Fibroblast of lung (primary cell): ENCODE measurements at places on chromosomes 1 and 21.

- peak; percentile 6 for DNase-seq
Observed at GRCh38 chr1:18814425-18814824, 45.0 kb downstream of the TAS1R2 start.

GRCh38 chr1:221708076-221708571 lies 33.8 kb downstream of the DUSP10 start:
- no peak for DNase-seq

- peak; percentile 89 for DNase-seq
Observed at GRCh38 chr1:31715087-31715872, 11.5 kb upstream of the COL16A1 start.

DNA sequence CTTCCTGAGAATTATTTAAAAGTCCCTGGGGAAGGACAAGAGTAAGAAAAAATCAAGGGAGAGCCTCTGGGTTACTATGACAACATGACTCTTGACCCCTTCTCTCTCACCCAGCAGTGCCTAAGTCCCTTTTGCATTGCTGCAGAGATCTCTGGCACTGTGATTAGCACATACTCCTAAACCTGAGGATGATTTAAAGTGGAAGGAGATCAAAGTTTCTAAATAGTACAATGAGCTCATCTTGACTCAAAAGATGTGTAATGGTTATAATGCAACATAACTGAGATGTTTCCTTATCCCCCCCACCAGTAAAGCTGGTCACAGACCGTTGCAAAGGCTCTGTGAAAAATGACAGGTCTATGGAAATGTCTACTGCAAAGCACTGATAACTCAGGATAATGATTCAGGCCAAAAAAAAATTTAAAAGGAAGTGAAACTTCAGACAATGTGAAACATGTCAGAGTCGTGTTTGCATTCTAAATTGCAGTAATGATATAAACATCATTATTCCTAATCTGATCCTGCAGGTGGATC lies 519.2 kb downstream of the KIF26B start:
- peak; percentile 40 for DNase-seq

DNA sequence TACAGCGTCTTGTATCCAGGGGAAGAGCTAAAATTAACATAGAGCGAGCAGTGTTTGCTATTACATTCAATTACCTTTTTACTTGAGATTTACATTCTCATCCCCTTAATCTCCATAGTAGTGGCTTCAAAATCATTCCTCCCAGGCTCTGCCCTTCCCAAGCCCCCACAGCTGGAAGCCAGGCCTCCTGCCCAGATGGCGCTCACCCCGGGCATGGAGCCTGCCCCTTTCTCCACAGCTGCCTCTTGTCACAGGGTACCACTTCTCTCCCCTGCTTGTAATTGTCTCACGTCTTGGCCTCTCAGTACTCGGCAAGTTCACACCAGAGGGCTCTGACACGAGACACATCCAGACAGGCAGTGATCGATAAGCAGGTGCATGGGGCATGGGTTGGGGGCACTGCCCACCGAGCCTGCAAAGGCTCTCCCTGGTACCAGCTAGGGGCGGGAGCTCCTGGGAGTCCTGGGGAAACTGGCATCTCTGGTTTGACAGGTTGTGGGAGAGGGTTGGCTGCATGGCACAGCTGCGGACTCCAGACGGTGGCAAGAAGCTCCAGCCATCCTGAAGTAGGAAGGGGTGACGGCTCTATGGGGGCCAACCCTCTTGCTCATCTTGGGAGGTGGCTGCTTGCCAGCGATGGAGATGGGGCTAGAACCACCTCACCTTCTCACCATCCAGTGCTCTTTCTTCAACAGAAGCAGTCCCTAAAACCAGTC lies 20.1 kb downstream of the CASZ1 start:
- no peak for DNase-seq

- no peak for DNase-seq
Observed at GRCh38 chr1:156200044-156200443, 6.1 kb downstream of the SLC25A44 start.

- DNase-seq: peak; percentile 23
Observed at GRCh38 chr1:224880593-224881307, 48.7 kb upstream of the DNAH14 start.

DNA sequence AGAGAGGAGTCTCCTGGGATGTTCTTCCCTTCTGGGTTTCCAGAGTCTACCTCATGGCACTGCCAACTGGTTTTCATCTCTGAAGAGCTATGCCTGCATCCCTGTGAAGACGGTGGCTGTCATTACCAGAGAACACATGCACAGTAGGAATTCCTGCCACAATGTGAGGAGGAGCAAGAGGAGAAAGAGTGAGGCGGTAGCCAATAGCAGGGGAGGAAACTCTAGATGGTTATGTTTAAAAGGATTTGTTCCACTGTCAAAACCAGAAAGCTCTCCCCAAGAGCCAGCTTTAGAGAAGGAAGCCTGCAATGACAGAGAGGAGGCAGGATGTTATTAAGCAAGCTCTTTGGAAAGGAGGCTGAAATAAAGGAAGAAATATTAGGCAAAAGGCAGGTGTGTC lies 12.3 kb downstream of the LMX1A start:
- DNase-seq: no peak

GRCh38 chr1:59846209-59846894 lies 31.6 kb downstream of the HOOK1 start:
- no peak for DNase-seq

- DNase-seq: no peak
Observed at GRCh38 chr1:38022810-38023209, 10.3 kb downstream of the UTP11 start.

- DNase-seq: no peak
Observed at GRCh38 chr1:168982778-168983177, 123.7 kb upstream of the ATP1B1 start.

DNA sequence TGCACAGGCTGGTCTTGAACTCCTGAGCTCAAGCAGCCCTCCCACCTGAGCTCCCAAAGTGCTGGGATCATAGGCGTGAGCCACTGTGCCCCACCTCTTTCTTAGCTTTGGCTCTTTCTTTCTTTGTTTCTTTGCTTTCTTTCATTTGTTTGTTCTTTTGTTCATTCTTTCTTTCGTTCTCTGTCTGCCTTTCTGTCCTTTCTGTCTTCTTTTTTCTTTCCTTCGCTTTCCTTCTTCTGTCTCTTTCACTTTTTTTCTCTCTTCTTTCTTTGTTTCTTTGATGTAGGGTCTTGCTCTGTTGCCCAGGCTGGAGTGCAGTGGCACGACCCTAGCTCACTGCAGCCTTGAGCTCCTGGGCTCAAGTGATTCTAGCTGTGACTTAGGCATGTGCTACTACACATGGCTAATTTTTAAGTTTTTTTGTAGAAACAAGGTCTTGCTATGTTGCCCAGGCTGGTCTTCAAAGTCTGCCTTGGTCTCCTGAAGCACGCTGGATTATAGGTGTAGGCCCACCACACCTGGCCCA lies 18.9 kb downstream of the SOX13 start:
- DNase-seq: no peak

DNA sequence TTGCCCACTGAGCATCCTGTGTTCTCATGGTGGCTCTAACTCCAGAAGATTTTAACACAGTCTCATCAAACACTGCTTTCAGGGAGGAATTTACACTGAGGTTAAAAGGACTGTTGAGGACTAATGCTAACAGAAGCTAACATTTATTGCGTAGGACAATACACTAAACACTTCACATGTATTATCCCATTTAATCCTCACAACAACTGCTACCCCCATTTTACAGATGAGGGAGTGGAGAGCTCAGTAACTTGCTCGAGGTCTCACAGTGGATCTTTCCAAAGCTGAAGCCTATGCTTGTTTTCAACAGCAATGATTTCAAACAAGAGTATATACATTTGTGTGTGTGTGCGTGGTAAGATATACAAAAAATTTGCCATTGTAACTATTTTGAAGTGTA lies 13.9 kb downstream of the ATF3 start:
- DNase-seq: no peak

GRCh38 chr1:53361541-53361961 lies 33.7 kb upstream of the LRP8 start:
- DNase-seq: no peak

DNA sequence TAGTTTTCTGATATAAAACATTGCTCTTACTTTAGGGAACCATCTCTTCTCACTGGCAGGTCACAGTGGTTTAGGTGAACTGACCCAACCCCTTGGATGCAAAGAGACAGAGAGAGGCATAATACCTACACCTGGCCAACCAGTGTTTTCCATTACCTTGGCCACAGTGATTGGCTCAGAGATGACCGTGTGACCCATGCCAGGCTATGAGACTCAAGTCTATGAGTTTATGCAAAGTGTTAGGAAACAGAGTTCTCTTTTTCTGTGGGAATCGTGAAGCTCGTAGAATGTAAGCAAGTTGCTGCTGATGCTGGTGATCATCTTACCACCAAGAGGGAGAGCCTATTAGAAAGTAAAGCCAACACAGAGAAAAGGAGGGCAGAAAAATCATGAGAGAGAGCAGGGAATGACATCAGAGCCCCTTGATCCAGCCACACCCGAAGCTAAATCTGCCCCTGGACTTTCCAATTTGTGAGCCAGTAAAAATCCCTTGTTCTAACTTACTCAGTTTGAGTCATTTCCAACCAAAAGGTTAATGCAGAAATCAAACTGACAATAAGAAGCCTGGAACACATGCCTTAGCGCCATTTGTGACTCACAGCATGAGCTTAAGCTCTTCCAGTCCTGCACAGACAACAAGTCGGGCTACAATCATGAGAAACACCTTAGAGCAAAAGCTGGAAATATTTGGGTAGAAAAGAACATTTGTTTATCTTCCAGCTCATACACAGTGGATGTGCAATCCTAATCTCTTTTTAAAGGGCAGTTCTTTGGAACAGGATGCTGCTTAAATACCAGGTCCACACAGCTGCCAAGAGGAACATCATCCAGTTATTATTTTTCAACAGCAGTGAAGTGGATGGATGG lies 81.3 kb upstream of the KAZN start:
- peak; percentile 84 for DNase-seq

GRCh38 chr1:185695299-185695698 lies 38.9 kb upstream of the HMCN1 start:
- no peak for DNase-seq

- no peak for DNase-seq
Observed at GRCh38 chr1:7535934-7536878, 234.9 kb upstream of the VAMP3 start.

DNA sequence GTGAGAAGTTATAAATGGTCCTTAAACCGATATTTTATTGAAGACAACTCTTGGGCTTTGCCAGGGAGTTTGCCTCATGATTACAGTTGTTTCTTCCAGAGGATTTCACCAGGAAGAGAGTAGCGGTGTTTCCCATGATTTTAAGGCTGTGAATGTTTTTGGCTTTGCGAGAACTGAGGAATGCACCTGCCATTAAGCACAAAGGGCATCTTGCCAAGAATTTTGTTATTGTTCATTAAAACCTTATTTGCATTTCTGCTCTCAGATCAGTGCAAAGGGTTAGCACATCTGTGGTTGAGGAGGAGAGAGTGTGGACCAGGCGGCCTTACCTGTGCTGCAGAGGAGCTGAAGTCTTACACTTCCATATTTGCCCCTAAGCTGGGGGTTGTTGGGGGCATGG lies 13.8 kb downstream of the CNIH3 start:
- DNase-seq: no peak

DNA sequence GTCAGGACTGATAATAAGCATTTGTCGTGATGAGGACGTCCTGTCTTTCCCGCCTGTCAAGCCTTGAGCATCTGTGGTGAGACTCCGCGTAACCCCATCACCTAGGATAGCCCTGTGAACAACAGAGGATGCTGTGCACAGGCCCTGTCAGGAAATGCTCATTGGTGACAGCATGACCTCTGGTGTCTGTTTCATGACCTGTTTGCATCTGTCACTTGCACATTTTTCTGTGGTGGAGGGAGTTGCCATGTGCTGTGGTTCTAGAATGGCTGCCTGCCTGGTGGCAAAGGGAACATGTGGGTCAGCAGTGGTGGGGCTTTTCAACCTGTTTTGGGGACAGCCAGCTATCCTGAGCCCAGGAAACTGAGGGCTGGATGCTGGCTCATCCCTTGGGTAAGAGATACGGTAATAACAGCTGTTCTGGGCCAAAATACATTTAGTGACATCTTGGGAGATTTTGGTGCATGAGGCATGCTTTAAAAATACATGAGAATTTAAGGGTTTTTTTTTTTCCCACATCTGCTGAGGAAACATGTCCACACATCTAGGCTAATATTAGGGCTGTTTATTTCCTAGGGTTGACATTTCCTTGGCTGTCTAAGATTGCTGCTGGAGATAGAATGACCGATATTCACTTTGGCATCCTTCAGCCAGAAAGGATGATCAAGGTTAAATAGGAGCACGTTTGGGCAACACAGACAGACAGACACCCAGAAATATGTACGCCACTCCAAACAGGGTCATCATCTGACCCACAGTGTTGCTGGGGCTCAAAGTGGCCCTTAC lies 52.9 kb downstream of the KCNC4 start:
- DNase-seq: no peak

- no peak for DNase-seq
Observed at GRCh38 chr21:39182016-39182415, 1.2 kb downstream of the PSMG1 start.

GRCh38 chr1:223331929-223332328 lies 32.0 kb downstream of the SUSD4 start:
- DNase-seq: no peak
